Activated gamma-delta T cell treated with Interleukin-2 at 50 U/mL for 16 hours (primary cell): ENCODE measurements at places on chromosomes 7 and 10.

DNA sequence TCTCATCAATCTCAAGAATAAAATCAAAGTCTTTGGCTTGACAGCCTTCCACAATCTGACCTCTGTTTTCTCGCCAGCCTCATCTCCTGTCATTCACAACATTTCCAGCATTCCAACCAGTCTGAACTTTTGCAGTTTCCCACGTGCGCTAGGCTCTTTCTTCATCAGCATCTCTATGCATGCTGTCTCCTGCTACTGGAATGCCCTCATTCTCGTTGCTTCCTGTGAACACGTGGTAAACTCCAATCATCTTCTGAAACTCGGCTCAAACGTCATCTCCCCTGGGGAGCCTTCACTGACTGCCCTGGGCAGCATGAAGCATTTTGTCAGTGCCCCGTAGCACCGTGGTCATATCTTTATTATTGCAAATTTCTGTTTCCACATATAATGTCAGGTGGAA is 12.2 kb upstream of the RSBN1L start:
- DNase-seq, result no peak

DNA sequence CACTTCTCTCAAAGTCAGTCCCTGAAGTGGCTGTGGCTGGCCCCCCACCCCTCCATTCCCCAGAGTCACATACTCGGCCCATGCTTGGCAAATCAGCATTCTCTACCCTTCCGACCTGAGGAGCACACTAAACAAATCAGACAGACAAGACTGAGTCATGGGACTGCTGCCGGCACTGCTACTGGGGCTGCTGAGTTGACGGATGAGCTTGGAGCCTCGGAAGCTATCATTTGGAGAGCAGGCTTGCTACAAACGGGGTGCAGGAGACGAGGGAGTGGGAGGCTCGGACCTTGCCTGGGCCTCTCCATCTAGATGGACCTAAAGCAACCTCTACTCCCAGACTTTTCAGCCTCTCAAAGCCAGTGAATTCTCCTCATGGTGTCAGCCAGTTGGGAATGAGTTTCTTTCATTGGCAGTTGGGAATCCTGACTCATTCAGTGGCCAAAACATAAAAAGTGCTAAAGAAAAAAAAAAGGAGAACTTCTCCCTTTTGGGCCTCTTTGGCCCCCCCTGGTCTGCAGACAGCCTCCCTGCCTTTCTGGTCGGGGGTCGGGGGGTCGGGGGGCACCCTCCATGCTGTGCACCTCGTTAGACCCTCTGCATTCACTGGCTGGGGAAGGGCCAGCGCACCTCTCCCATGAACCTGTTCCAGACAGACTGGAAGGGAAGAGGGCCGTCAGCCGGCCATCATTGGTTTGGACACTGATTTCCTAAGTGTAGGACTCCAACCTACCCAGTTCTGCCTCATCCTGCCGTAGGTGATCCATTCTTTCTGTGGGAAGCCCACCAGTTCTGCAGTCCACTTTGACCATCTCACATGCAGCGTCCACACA is 52.3 kb upstream of the COL13A1 start:
- no peak for DNase-seq

GRCh38 chr10:97708976-97709946 is 4.3 kb upstream of the MARVELD1 start:
- DNase-seq, result peak; percentile 24

- DNase-seq, result no peak
Observed at GRCh38 chr10:68261132-68261856, 29.4 kb upstream of the ATOH7 start.

- DNase-seq, result no peak
Observed at GRCh38 chr10:118742032-118742431, 12.7 kb downstream of the CACUL1 start.

GRCh38 chr10:132534391-132535064 is 3.1 kb upstream of the INPP5A start:
- peak; percentile 1 for DNase-seq

DNA sequence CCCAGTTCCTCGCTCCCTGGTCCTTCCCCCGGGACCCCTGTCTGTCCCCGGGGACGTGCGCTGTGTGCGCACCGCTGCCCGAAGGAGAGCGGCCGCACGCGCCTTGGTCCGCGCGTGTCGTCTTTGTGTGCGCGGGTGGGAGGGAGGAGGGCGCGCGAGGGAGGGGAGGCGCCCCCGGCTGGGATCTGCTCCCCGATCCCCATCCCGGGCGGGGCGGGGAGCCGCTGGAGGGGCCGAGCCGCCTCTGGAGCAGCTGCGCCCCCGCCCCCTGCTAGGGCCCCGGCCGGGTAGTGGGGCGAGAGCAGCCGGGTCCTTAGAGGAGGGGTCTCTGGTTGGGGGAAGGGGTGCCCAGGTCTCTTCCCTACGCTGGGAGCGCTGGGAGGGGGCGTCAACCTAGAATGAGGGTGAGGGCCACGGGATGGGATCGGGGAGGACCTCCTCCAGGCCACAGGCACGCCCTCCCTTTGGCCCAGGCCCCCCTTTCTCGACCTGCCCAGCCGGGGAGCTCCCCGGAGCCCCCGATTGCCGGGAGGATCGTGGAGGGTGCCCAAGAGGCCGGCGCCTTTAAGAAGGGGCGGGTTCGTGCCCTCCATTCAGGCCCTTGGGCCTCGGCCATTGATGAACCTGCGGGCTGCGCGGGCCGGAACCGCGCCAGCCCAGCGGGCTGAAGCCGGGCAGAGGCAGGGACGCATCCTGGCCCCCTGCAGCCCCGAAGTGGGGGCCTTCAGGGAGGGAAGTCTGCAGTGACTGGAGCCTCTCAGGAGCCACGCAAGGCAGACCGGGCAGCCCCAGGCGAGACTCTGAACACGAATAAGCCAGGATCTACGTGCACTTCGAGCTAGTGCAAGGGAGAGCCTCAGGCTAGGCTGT is 678 bp downstream of the SH2B2 start:
- no peak for DNase-seq

GRCh38 chr7:74287303-74288033 is 1.7 kb upstream of the CLIP2 start:
- no peak for DNase-seq

DNA sequence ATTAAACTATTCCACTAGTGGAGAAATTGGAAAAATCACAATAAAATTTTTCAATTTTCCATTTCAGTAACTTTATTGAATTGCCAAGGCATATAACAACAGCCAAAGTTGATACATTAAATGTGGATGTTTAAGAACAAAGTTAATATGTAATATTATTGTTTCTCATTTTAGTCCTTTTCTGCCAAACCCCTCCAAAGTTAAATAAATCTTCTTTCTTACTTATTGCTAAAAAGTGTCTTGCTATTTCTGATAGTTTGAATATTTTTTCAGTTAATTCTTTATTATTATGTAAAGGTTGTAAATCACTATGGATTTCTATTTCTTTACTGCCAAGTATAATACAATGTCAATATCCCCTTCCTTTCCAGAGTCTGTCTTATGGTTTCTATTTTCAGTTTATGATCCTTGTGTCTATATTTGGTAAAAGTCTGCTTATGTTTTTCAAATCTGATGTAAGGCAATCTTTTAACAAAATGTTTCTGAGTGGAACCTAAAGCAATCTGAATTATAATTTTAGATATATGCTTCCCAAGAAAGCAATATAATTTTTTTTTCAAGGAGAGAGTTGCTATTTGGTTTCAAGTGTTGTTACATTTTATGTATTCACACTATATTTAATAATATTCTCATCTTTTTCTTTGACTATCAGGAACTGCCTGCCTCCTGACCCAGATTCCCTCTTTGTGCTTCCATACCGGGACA is 80.3 kb upstream of the RHOBTB1 start:
- DNase-seq, result no peak

- no peak for DNase-seq
Observed at GRCh38 chr10:63887023-63887589, 365.9 kb downstream of the REEP3 start.

GRCh38 chr7:140200061-140200989 is 23.5 kb upstream of the KDM7A start:
- no peak for DNase-seq

DNA sequence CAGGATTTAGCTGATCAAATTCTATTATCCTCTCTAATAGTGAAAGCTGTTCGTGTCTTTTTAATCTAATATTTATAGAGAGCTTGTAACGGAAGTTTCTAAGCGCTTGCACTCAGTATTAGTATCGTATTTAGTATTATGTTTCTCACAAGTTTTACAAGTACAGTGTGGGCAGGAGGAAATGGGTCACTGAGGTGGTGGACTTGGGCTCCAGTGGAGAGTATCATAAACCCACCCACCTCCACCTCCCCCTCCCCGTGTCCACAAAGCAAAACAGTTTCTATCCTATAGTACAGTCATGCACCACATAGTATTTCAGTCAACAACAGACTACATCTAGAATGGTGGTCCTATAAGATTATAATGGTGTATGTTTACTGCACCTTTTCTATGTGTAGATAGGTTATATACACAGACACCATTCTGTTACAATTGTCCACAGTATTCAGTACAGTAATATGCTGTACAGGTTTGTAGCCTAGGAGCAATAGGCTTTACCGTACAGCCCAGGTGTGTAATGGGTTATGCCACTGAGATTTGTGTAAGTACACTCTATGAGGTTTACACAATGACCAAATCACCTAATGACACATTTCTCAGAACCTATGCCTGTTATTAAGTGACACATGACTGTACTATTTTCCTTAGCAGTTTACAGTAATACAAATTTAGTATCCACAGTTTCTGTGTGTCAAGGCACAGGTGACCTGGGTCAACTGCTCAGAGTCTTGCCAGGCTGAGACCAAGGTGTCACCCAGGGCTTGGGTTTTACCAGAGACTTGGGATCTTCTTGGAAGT is 1021.3 kb upstream of the C7orf33 start:
- no peak for DNase-seq

GRCh38 chr10:20363684-20364083 is 533.4 kb downstream of the NEBL start:
- no peak for DNase-seq
